ENCODE measurements at places on chromosomes 5 and 9. TPM values are rescaled to one million over a fixed set of nuclear protein-coding genes. Genes with fewer than 3 reads are reported as not detected.

Gene SLC2A6
- 1.2 TPM for total RNA-seq

Gene B4GALT1
- 69.2 TPM for total RNA-seq

Gene SEMA5A
- total RNA-seq = 1.1 TPM

Gene TESK1
- 31.7 TPM for total RNA-seq

Gene GTF3C5
- total RNA-seq = 66.8 TPM

Gene SPINK6
- not detected for total RNA-seq

Gene TAF11L10
- not detected for total RNA-seq

Gene ARL10
- total RNA-seq = 6.5 TPM

Gene CERT1
- 39.7 TPM for total RNA-seq

Gene C9orf153
- total RNA-seq = not detected

Gene HMCN2
- not detected for total RNA-seq

Gene SARDH
- total RNA-seq = 0.50 TPM

Gene MEIKIN
- total RNA-seq = 2.2 TPM

Gene PCDHGA9
- total RNA-seq = not detected

Gene SLC6A19
- not detected for total RNA-seq

Gene FBP1
- 0.65 TPM for total RNA-seq

Gene SNCB
- total RNA-seq = not detected

Gene PTPRD
- total RNA-seq = not detected

Gene NR5A1
- total RNA-seq = not detected

Gene CATSPER3
- total RNA-seq = 0.55 TPM

Gene PCDHGB7
- total RNA-seq = not detected

Gene ROPN1L
- 5.5 TPM for total RNA-seq

Gene OR1Q1
- not detected for total RNA-seq

Gene FRMD3
- 0.23 TPM for total RNA-seq

Gene ADCY2
- total RNA-seq = not detected

Gene TMEM252
- total RNA-seq = not detected

Gene RNF208
- total RNA-seq = 2.2 TPM

All from activated CD4-positive, alpha-beta memory T cell treated with anti-CD3 and anti-CD28 coated beads, Interleukin-2, amount 10 ng/mL, durations not matched to agents 7 days and 5 days (primary cell).